ENCODE measurements at places on chromosomes 2 and 18.

- DNase-seq = no peak
Observed at GRCh38 chr2:75428646-75429443, 131.9 kb downstream of the EVA1A start.

- DNase-seq = no peak
Observed at GRCh38 chr18:8507361-8507760, 101.9 kb upstream of the RAB12 start.

- peak; percentile 19 for DNase-seq
Observed at GRCh38 chr2:105329561-105330495, at the start of gene TGFBRAP1. TGFBRAP1 (minus strand) TSS chr2:105329735; CDS start chr2:105308301, 21,434 bp downstream.

DNA sequence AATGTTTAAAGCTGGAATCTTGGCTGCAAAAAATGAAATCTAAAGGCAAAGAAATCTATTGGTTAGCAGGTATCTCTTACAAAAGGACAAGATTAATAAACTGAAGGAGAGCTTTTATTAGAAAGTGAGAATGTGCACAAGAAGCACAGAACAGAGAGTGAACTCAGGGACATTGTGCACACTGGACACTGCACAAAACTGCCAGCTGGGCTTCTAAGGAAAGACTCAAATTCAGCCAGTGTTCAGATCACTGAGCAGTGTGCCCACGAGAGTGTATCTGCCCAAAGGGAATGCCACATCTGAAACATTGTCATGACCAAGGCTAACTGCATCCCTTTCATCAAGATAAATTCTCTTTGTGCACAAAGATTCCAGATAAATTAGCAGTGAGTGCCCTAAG lies 129.7 kb upstream of the KCNH7 start:
- no peak for DNase-seq

- no peak for DNase-seq
Observed at GRCh38 chr2:214395040-214395439, 15.8 kb upstream of the VWC2L start.
